AG20443 (cell line): ENCODE measurements at places on chromosomes 16 and 17.

- no peak for DNase-seq
These were observed 40.8 kb downstream of the NUP88 start for GRCh38 chr17:5378566-5379207.

DNA sequence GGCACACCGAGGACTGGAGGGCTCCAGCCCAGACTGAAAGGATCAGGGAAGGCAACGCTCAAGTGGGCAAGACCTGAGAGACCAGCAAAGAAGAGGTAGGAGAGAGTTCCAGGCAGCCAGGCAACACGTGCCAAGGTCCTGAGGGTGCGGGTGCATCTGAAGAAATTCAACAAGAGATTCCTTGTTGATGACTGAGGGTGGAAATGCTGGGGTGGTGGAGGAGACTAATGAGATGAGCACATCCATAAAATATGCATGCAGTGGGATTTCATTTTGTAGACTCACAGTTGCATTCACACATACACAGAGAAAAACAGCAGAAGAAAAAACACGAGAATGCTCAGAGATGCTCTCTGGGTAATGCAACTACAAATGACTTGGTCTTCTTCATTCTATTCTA is 154.8 kb upstream of the FOXF1 start:
- peak; percentile 80 for DNase-seq

DNA sequence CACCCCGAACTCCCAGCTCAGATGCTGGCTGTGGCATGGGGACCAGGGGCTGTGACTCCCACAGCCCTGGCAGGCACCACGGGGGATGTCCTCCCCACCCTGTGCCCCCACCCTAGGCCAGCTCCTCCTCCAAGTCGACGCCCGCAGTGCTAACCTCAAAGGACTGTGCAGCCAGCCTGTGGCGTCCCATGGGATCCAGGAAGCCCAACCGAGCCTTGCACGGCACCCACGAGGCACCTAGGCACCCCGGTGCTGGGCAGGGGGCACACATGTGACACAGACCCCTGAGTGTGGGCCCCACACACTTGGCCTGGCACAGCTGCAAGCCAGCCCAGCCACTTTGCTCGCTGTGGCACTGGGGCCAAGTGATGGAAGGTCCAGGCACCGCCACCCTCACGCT is 3.9 kb downstream of the GCGR start:
- no peak for DNase-seq

DNA sequence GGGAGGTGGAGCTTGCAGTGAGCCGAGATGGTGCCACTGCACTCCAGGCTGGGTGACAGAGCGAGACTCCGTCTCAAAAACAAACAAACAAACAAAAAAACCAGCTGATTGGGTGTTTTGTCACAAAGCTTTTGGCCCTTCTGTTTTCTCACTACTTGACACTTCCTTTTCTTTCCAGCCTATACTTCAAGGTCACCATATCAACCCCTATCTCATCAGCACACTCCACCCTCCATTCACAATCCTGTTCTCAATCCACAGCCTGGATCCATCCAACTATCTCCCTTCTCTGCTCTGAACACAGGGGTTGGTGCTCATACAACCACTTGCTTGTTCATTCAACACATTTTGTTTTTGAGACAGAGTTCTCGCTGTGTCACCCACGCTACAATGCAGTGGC is 6.6 kb upstream of the MED11 start:
- DNase-seq: no peak

DNA sequence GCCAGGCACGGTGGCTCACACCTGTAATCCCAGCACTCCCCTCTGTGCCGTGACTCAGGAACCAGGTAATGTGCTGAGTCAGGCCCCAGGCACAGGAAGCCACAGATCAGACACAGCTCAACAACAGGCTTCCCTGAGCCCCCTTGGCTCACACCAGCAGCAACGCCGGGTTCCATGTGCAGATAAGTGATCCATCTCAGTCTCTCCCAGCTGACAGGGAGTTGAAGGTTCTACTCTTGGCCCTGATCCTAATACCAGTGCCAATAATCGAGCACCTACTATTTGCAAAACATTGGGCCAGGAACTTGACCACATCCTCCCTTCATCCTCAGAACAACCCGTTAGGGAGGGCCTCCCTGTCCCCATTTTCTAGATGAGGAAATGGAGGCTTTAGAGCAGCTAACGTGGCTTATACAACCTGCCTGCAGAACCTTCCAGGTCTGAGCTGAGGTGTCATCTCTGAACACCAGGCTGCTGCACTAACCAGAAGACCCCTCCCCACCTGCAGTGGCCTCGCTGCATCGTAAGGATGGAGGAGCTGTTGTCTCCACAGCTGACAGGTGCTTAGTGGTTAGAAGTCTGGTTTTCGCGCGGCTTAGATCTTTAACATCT is 64.8 kb upstream of the AMZ2 start:
- no peak for DNase-seq

DNA sequence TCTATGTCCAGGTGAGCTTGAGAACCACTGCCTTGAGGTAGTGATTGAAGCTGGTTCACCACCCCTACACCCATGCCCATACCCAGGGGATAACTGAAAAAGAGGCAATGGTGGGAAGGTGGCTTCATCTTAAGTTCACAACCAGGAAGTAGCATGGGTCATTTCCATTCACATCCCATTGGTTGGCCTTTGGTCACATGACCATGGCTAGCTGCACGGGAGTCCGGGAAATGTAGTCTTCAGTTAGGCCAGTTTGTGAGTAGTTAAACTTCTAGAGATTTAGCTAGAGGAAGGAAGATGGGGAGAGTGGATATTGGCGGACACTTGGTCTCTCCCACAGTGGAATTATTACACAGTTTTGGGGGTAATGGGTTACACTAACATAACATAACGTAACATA is 92.9 kb downstream of the RGS9 start:
- DNase-seq: no peak

- no peak for DNase-seq
These were observed 4.9 kb downstream of the CDK10 start for GRCh38 chr16:89691231-89691985.

GRCh38 chr16:69143116-69143515 is 10.7 kb downstream of the UTP4 start:
- no peak for DNase-seq

- DNase-seq: no peak
These were observed 36.6 kb downstream of the RAB11FIP4 start for GRCh38 chr17:31428111-31428510.

GRCh38 chr16:66857437-66857836 is 13.2 kb downstream of the CA7 start:
- no peak for DNase-seq

- DNase-seq: peak; percentile 79
These were observed 30.1 kb downstream of the VAC14 start for GRCh38 chr16:70770626-70771552.

- DNase-seq: no peak
These were observed 605.5 kb downstream of the RBFOX1 start for GRCh38 chr16:7938175-7938574.

DNA sequence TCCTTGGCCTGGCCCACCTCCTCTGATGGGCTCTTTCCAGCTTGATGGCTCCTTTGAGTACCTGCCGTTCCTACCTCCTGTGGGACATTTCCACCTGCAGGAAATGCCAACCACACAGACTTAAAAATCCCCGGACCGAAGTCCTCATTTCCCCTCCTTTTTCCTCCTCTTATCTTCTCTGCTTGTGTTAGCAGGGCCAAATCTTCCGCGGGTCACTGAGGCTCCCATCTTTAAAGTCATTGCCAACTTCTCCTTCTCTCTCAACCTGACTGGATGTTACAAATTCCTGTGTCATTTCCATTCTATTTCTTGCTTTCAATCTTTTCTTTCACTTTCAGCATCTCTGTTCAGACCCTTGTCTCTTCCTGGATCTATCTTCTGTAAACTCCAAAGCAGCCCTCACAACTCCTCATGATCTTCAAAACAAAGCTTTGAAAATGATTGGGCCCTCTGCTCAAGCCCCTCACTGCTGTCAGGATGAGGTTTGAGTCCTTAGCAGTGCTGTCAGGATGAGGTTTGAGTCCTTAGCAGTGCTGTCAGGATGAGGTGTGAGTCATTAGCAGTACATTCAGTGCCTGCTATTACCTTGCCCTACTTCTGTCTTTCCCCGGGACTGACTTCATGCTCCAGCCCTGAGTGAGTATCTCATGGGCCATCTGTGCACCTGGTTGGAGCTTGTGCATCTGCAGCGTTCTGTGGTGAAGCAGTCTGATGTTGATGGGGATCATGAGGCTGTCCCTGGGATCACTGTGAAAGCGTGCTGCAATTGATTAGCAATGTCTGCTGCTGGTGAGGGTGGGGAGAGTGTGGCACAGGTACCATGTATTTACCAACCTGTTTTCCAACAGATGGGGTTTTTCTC is 100.1 kb downstream of the IRF8 start:
- no peak for DNase-seq

DNA sequence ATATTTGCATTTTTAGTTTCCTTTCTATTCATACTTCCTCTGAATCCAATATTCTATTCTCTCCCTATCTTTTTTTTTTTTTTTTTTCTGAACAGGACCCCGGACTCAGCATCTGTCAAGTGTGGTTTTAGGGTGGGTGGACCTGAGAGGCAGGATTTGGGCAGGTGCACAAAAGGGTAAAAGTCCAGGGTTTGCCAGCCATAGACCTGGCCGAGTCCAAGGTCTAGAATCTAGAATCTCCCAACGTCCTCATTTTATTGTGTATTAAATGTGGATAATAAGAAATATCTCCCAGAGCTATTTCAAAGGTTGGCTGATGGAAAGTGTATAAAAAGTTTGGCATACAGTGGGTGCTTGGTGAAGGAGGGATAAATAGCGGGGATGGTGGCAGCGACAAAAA is 273.3 kb upstream of the MAF start:
- DNase-seq: no peak

DNA sequence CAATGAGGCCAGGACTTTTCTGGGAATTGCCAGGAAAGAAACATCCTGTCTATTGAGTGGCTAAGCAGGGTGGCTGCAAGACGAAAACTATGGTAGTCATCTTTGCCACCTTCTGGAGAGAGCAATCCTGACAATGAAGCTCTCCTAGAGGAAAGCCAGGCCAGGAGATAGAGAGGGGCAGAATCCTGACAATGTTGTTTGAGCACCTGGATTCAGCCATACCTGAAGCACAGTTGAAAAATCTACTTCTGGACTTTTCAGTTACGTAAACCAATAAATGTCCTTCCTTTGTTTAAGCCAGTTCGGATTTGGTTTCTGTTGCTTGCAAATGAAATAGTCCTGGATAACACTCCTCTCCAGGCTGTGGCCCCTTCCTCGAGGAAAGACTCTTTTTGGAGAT is 9.4 kb downstream of the P2RX1 start:
- DNase-seq: no peak
